ENCODE measurements at places on chromosomes 3 and 15.

DNA sequence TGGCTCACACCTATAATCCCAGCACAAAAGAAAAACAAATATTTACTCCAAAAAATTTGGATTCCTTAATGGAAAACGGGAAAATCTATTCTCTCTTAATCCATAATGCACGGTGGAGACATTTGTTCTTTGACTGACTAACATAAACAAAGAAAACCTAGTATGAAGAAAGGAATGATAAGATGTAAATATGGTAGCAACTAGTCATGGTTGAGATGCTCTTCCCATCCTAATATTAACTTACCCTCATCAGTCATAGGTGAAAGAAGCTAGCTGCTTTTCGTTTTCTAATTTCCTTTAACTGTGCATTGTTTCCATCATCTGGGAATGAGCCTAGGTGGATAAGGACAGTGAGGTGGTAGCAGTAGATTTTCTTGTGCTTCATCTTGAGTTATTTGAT is 22.0 kb downstream of the MAP4 start:
- no peak for DNase-seq

- DNase-seq, result no peak
Measured at GRCh38 chr3:147391781-147392624, 14.3 kb downstream of the ZIC4 start.

GRCh38 chr3:38120693-38121450 is 16.1 kb downstream of the ACAA1 start:
- DNase-seq, result no peak

DNA sequence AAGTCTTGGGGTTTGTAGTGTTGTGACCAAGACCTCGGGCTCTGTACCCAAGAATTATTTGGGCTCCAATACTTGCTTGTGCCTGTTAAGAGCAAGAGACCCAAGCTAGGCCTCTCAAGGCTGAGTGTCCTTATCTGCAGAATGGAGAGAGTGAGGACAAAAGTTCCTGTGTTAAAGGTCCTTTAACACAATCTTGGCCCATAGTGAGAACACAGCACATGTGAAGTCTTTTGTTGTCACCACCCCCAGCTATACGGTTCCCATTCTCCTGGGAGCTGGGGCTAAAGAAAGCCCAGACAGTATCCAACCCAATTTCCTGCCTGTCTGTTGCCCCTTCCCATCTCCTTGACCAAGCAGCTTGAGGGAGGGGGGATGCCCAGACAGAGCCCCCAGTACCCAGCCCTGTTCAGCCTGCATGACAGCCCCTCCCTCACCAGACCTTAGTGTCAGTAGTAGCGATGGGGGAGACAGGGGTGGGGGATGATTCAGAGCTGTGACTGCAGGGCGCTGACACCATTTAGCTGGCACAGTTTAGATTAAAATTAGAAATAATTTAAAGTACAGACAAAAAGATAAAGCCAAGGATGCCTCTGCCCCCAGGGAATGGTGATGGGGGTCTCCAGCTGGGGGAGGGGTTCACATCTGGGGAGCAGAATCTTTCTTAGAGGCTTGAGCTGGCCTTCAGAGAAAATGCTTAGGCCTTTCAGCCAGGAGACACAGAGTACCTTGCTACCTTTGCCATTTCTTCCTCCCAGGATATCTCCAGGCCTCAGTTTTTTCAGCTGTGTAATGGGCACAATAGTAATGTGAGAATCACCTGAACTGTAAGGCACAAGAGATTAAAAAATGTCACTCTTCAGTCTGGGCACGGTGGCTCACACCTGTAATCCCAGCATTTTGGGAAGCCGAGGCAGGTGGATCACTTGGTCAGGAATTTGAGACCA is 2.7 kb downstream of the PRKCD start:
- no peak for DNase-seq

DNA sequence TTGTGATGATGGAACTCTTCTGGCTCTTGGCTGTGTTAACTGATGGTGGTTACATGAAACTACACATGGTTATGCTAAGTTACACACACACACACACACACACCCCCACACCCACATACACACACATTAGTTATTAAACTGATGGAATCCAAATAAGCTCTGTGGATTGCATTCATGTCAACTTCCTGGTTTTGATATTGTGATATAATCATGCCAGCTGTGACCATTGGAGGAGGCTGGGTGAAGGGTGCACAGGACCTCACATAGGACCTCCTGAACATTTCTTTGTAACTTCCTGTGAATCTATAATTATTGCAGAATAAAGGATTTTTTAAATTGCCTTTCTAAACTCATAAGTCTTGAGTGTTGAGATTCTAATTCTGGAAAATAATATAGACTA is 58.9 kb upstream of the LIMD1 start:
- no peak for DNase-seq

- peak; percentile 63 for DNase-seq
Measured at GRCh38 chr15:81001152-81002008, 657 bp downstream of the TLNRD1 start.

GRCh38 chr3:13042127-13042701 is 31.0 kb downstream of the IQSEC1 start:
- no peak for DNase-seq

DNA sequence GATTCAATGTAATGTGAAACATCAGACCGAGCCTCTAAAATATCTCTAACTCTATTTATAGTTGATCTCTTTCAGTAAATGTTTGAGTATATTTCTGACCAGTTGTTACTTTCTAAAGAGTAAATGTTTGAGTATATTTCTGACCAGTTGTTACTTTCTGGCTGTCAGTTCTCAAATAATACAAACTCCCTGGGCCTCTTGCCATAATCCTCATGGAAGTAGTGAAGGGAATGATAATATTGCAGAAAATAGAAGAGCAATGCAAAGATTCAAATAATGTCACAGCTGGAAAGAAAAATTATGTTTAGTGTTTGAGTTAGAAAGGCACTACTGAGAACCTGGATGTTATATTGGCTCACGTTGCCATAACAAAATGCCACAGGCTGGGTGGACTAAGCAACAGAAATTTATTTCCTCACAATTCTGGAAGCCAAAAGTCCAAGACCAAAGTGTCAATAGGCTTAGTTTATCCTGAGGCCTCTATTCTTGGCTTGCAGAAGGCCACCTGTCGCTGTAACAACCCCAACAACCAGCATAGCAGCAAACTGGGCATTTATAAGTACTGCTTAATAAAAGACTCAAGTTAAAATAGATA is 470.6 kb upstream of the BCHE start:
- no peak for DNase-seq

- DNase-seq, result no peak
Measured at GRCh38 chr3:195162033-195162669, 108.8 kb downstream of the XXYLT1 start.

GRCh38 chr3:13709706-13710105 is 160.8 kb downstream of the FBLN2 start:
- no peak for DNase-seq

DNA sequence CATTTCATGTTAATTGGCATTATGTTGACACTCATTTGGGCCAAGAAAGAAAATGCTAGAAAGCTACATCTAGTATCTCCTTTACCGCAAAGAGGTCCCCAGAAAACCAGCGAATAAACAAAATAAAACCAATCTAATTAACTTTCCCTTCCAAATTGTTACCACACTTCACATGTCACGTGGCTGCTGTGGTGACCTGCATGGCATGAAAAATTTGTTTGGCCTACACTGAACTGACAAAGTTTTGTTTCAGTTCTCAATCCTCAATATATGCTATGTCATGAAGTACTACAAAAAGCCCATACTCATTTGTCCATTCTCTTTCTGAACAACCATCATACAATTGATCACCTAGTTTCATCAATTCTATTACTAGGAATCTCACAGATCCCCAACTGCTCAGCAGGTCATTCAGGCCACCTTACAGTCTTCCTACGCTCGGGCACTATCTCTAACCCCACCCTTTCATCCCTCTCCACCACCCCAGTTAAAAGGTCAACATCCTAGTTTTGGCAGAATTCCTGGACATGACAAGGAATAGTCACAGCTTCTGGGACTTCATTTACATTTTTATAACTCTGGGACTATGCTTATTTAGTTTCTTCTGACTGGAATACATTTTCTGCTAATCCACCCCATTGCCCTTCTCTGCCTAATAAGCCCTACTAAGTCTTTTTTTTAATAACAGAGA is 480.4 kb downstream of the IGSF11 start:
- DNase-seq, result no peak

GRCh38 chr15:78907577-78907976 is 34.9 kb downstream of the MORF4L1 start:
- DNase-seq, result no peak

DNA sequence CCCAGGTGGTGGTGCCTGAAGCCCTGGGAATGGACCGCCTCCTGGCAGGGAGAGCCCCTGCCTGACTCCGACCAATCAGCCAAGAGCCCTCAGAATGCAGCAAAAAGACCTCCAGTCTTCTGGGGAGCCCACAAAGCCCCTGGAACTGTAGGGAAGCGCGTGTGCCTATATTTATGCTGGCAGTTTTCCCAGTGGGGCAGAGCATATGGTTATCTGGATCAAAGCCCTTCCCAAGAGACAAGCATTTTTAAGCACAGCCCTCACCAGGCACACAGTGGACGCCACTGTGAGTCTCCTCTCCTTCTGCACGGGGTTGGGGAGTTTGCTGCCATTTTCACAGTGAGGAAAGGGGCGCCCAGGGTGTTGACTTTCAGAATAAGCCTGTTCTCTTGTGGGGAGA is 80.9 kb upstream of the RPL32 start:
- no peak for DNase-seq

GRCh38 chr15:41970456-41970855 is 1.9 kb downstream of the EHD4 start:
- DNase-seq, result no peak

DNA sequence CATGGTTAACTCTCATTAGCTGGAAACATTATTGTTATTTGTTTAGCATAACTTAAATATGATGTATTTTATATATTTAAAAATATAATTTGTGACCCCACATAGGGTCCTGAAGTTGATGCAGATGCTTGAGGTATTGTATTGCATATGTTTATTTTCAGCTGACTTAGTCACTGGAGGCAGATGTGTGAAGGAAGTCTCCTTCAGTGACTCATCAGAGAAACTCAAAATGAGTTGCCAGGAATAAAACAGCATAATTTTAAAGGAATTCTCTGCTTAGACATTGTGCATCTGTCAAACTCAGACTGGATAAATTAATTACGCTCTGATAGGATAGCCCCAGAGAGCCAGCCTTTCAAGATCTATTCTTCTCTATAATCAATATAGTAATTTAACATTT is 7.9 kb upstream of the OR4F6 start:
- DNase-seq, result no peak

DNA sequence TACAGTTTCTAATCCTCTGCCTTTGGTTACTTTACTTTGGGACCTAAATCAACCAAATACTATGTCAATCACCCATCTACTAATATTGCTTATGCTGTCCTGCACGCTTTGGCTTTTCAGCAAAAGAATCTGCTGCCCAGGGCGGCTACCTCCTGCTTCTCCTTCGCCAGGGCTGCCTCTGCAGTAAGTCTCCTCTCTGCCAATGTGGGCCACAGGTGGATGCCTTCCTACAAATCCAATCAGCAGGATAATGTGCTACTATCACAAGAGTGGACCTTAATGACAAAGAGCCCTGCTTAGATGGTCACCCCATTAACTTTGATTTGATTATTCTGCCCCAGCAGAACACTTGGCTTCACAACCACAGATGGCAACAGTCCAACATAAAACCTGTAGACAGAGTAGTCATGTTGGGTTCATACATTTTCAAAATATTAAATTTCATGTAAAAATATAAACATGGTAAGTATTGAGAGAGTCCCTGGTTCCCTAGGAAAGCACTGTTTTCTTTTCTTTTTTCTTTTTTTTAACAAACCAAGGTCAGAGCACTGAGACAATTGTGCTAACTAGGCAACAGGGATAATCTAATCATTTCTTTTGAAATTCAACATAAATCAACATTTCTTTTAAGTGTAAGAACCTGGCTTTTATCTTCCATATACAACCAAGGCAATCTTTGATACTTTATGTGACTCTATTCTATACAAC is 298.3 kb downstream of the ZBTB20 start:
- DNase-seq, result no peak

DNA sequence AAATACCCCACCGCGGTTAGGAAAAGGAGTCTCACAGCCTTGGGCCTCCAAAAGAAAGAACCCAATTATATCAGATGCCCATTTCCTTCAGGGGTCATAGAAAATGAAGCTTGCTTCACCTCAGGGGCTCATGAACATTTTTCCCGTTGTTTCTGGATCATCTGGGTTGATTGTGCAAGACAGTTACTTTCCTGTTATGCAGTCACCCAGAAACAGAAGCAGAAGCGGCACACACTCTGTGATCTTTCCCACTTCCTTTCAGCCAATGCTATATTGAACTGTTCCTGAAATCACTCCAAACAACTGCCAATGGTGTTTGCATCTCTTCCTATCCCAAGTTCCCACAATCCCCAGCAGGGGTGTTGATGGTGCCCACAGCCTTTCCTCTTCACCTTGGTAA is 295.6 kb upstream of the RASGRP1 start:
- no peak for DNase-seq

- DNase-seq, result peak; percentile 54
Measured at GRCh38 chr15:25501828-25502446, 63.1 kb upstream of the UBE3A start.

DNA sequence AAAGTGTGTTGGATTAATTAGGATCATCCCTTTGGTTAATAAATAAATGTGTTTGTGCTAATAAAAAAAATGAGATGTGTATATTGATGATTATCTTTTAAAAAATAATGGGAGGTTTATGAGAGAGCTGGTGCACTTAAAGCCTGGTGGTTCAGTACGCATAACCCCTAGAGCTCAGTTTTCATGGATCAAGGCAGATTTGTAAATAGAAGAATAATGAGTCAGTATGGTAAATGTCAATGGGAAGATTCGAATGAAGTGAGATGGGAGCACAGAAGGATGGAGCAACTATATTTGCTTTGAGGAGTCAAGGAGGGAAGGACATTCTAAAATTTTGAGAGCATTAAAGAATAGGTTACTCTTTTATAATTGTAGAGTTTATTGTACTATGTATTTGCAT is 35.4 kb downstream of the AKAP13 start:
- no peak for DNase-seq

DNA sequence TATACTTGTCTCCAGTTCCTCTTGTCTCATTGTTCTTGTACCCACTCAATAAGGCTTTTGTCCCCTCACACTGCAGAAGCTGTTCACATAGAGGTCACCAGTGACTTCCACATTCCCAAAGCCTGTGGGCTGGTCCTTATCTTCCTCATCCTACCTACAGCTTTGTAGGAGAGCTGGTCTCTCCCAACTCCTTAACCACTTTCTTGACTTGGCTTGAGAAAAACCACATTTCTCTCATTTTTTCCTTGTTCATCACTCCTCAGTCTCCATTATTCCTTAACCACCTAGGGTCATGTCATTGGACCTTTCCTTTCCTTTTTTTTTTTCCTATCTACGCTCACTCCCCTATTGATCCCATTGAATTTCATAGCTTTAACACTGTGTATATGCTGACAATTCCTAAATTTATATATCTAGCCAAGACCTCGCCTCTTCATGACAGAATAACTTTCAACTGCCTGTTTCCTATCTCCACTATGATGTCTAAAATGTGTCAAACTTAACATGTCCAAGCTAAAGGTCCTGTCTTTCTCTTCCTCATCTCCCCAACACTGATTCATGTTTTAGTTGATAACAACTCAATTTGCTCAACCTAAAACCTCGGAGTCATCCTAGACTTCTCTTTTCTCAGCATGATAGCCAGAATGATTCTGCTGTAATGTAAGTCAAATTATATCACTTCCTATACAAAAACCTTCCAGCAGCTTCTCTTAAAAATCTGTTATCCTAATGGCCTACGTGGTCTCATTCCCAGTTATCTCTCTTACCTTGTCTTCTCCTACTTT is 49.5 kb downstream of the CEP63 start:
- no peak for DNase-seq

- DNase-seq, result no peak
Measured at GRCh38 chr3:156259896-156260295, 139.5 kb downstream of the KCNAB1 start.

All from LoVo (cell line).